CD4-positive, alpha-beta T cell treated with Interleukin-4 for 4 hours (primary cell): ENCODE measurements at places on chromosomes 2 and 18.
A peak's percentile ranks its signal among the peaks of the same experiment; 100 is the strongest.

GRCh38 chr2:230981704-230982103 lies 14.2 kb upstream of the SPATA3 start:
- peak; percentile 38 for DNase-seq

- DNase-seq, result no peak
Measured at GRCh38 chr2:73917696-73918207, 8.9 kb upstream of the DGUOK start.

GRCh38 chr18:40904295-40904694 lies 1050.7 kb upstream of the PIK3C3 start:
- no peak for DNase-seq

DNA sequence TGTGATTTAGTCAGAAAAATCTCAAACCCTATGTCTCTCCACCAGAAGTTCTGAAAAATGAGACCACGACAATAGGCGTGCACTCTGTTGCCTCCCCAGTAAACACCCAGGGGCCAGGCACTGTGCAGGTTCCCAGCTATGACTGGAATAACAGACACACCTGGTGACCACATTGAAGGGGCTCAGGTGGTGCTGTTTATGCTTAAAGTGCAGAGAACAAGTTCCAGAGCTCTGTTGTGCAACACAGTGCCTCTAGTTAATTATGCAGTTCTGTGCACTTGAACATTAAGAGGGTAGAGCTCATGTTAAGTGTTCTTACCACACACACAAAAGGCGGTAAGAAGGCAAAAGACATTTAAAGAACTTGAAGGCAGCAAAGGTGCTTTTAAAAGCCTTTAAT lies 52.6 kb upstream of the AFF3 start:
- no peak for DNase-seq

DNA sequence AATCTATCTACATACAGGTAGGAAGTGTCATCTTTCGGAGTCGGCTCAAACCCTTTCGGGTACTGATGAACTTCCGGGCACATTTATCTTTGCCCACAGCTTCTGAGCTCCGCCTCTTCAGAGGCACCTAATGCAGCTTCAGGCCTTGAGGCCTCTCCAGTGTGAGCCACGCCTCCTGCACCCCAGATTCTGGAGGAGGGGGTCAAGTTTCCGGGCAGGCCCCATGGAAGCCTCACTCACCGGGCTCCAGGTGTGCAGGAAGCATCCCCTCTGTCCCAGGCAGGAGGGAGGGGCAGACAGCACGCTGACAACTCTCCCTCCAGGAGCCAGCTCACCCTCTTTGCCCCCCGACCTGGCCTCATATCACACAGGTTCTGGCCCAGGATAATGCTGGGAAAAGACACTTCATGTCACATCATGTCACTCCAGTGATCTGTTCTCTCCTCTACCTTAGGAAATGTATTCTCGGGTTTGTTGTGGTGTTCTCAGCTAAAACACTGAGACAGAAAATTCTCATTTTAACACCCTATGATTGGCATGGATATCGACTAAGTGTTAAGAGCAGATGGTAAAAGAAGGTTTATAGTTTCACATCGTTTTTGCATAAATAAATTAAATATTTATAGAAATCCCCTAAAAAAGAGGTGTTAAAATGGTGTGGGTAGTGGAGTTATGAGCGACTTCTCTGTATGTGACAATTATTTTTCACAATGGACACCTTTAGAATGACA lies 46.2 kb upstream of the COPS8 start:
- no peak for DNase-seq

GRCh38 chr18:59874166-59874565 lies 25.6 kb upstream of the PMAIP1 start:
- no peak for DNase-seq

DNA sequence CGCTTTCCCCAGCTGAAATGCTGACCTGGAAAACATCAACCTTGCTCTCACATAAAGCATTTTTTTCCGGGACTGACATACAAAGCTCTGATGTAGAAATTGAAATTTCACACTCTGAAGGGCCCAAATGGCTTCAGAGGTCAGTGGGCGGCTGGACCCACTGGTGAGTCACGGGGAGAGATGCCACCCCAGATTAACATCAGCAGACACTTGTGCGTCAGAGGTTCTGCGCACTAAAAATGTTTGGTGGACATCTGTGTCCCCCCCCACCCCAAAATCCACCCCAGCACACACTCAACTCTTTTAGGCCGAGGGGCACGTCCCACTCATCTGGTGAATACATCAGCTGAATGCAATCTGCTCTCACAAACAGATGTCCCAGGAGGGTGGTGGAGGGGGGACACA lies 208.9 kb downstream of the ASB1 start:
- no peak for DNase-seq

GRCh38 chr2:177078416-177078815 lies 134.2 kb upstream of the HNRNPA3 start:
- DNase-seq, result no peak

DNA sequence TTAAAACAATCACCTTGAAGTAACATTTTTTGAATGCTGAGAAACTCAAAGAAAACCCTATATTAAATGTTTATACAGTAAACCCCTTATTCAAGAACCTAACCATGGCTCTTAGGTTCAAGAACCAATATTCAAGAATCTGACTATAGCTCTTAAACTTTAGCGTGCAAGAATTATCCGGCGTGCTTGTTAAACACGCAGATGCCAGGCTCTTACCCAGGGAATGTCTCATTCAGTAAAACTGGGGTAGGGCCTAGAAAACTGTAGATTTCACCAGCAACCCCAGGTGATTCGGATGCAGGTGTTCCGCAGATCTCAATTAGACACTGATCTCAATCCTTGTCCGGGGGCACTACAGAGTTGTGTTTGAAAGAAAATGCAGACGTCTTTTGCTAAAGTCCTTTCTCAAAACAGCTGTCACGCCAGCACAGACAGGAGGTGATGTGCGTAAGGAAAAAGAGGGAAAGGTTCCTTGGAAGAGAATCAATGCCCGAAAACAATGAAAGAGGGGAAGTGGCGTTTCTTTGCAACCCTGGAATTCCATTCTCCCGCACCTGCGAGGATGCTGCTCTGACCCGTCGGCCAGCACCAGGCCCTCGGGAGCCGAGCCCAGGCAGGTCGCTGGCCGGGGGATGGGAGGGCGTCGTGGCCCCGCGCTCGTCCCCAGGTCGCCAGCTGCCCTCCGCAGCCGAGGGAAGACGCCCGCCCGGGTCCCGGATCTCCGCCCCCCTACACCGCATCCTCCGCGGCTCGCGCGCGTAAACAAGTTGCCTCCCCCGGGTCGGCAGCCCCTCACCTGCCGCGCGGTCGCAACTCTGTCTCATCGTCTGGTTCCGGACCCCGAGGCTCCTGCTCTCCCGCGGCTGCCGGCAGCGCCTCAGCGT lies 851 bp downstream of the EIF2AK3 start:
- DNase-seq, result peak; percentile 39

DNA sequence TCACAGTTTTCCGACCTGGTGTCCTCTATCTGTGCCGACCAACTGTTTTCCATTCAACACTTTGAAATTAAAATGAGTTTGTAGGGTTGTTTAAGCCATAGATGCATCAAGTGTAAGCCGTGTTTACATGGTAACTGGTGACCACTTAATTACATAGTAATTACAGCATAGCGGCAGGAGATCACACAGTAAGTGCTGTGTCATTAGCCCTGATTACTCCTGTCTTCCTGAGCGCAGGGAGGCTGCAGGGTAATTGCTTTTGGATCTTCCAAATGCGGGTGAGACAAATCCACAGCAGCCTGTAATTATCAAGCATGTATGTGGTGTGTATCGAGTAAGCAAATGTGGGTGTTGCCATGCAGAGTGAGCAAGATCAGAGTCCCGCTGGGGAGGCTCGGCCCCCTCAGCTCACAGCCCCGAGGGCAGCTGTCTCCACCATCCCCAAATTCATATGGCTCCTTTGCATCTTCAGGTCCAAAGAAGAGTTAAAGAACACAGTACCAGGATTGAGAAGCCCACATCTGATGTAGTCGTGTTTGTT lies 71.5 kb upstream of the HDAC4 start:
- no peak for DNase-seq

DNA sequence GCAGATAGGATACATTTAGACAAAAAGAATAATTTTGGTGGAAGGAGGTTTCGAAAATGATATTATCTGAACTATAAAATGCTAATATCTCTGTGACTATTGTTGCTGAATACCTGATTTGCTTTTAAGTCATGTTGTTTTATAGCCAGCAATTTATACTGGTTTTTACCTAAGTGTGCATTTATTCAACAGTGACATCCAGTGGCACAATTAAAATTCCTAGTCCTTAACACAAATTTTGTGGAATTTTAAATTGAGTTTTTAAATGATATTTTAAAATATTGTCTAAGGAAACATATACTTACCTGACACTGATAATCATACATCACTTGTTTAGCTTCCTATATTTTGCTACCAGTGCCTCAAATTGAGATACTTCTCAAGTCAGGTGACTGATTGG lies 144.8 kb downstream of the ARHGAP28 start:
- DNase-seq, result no peak

- no peak for DNase-seq
Measured at GRCh38 chr2:150091846-150092245, 395.6 kb downstream of the RND3 start.
